ENCODE measurements at places on chromosomes 12 and 14.

- DNase-seq = no peak
Observed at GRCh38 chr12:91490667-91491311, 308.2 kb upstream of the DCN start.

- no peak for DNase-seq
Observed at GRCh38 chr14:28772613-28773012, 6.0 kb downstream of the FOXG1 start.

GRCh38 chr14:33279865-33280264 is 341.2 kb downstream of the NPAS3 start:
- no peak for DNase-seq

DNA sequence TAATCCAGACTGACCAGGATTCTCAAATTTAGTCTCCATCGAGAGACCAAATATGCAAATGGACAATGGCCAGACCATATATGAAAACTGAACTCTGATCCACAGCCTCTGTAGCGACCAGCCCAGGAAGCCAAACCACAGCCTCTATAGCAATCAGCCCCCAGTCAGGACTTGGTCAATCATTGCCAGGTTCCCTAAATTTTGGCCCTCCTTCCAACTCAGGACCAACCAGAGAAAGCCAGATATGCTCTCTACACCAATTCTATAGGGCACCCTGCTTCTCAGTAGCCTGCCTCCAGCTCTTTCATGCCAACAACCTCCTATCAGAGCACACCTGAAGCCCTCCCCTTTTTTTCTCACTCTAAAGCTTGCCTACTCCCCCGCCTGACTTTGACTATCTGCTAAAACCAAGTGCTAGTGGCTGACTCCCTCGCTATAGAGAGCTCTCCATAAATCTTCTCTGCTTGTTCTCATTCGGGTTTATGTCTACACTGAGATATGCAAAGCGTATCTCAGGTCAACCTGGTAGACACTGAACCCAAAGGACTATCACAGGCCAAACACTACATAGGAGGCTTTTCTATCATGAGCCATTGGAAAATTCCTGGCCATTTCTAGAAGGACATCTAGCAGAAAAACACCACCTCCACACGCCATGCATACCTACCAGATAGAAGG is 110.5 kb upstream of the FUT8 start:
- no peak for DNase-seq

DNA sequence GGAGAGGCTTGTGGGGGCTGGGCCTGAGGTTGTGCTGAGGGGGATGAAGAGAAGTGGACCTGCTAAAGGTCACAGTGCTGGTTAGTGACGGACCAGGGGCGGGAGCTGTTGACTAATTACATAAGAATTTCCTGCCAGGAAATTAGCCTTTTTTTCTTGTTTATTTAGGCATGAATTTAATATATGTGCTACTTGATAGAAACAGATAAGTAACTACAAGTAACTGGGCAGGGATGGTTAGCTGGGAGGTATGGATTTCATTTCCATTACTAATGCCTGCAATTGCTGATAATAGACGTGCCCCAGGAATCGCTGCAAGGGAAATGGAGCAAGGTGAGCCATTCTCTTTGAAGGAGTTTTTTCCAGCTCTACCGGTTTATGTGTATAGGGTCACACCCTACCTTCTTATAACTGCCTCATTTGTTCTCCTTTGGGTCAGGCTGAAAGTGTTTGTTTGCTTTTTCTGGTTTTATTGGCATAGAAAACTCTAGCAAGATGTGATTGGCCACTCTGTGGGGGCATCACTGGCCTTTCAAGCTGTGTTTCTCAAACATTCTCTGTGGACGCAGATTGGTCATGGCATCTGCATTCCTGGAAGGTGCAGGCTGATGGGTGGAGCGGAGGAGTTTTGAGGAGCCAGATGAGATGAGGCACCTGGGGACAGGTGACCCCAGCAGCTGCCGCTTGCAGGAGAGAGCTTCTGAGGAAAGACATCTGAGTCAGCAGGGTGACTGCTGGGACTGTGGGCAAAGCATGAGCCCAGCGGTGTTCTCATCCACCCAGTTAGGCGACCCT is 19.0 kb upstream of the GPRC5A start:
- peak; percentile 76 for DNase-seq

DNA sequence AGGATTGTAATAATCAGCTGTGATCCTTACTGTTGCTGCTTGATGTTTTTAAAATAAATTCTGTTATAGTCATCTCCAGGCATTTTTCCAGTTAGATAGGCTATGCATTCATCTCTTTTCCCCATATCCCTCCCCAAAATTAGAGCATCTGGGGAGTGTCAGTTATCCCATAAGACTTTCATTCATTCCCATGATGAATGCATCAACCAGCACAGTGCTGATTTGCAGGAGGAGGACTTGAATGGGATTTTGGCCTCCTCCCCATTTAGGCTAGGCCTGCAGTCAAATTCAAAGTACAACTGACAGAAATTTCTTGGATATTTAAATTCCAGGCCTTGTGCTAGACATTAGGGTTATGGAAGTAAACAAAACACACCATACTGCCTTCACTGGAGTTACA is 99.8 kb downstream of the AEBP2 start:
- DNase-seq = no peak

- no peak for DNase-seq
Observed at GRCh38 chr12:11078246-11078645, 13.9 kb downstream of the TAS2R43 start.

DNA sequence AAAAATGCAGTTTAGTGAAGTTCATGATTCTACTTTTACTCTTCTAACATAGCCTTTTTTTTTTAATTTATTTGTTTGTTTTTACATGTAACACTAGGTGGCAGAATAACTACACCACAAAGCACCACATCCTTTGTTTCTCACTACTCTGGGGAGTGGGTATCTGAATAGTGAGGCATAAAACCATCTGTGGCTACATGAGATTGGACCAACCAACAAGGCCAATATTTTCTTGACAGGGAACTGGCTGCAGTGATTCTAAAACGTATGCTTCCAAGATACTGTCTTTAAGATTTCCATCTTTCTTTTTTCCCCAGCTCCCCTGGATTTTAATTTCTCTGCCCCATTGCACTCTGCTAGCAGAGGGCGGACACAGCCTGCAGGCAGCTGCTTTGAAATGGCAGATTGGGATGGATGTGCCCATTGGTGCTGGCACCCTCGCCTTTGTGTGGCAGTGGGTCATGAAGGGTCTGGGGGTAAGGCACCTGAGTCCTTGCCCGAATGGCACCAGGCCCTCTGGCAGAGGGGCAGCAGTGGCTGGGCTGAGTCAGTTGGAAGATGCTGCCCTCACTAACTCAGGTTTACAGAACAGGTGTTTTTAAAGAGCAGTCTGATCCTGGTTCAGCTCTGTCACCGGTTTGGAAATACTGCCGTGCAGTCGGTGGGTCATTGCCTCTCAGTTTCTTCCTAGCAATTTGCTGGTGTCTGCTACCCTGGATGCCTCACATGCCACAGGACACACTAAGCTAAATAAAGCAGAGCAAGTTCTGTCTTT is 429.1 kb downstream of the RAD51B start:
- DNase-seq = peak; percentile 62

DNA sequence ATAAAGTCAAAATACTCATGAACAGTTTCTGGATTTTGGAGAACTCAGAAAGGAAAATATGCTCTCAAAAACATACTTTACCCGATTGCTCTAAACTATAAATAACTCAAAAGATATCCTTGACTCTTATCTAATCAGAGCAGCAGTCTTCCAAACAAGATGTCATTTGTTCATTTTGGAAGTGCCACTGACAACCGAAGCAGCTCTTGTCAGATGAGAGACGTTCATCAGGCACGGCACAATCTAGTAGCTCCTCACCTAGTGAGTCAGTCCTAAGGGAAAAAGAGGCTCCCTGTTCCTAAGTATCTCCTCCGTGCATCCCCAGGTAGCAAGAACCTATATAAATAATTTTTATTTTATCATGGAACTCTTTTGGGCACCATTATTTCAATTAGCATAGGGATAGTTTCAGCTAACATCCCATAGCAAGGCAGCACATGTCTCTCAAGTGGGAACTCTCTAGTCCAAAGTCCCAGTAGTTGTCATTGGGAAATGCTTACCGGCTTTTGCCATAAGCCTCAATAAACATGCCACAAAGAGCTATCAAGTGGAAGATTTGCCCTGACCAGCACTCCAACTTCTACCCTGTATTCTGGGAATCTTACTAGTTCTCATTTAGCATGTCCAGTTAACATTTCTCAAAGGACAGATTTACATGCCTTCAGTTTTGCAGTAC is 14.1 kb upstream of the TMEM263 start:
- DNase-seq = no peak

DNA sequence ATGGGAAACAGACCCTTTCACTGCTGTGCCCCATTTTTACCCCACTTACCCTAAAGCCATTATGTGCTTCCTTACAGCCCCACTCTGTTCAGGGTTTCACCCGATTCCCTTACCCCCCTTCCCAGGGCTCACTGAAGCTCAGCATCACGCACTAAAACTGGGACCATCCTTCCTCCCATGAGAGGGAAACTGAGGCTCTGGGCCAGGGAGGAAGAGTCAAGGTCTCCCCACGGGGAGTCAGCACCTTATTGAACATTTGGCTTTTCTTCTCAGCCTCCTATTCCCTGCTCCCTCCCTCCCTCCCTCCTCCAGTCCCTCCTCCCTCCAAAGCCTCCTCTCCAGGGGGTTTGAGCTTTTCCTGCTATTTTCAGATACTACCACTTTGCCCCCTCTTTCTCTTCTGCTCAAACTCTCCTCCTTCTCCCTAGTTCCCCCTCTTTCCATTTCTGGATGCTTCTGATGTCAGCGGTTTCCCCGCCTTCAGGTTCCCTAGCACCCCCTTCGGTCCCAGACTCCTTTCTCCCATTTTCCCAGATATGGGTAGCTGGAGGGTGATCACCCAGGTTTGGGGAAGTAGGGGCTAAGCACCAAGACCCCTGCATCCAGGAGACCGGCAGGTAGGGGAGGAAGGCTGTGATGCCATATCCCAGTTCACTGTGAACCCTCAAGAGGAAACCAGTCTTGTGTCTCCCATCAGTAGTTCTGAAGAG is 960 bp downstream of the GPR162 start:
- DNase-seq = no peak

DNA sequence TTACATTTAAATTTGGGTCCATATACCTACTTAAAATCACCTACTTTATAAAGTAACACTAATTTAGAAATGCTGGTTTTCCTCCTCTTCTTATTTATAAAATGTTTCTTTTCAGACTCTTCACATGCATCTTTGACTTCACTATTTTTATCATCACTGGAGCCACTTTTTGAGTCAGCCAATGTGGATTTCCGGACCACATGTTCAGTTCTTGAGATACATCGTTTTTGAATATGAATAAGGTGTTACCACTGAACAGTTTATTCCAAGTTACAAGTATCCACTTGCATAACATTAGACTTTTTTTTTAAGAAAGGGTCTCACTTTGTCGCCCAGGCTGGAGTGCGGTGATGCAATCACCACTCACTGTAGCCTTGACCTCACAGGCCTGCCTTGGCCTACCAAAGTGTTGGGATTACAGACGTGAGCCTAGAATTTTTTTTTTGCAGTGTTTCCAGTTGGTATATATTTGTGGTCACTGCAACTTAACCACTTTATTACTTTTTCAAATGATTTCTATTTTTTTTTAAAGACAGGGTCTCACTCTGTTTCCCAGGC is 5.7 kb downstream of the FNTB start:
- no peak for DNase-seq

GRCh38 chr12:151579-151978 is 62.4 kb downstream of the SLC6A12 start:
- DNase-seq = no peak

DNA sequence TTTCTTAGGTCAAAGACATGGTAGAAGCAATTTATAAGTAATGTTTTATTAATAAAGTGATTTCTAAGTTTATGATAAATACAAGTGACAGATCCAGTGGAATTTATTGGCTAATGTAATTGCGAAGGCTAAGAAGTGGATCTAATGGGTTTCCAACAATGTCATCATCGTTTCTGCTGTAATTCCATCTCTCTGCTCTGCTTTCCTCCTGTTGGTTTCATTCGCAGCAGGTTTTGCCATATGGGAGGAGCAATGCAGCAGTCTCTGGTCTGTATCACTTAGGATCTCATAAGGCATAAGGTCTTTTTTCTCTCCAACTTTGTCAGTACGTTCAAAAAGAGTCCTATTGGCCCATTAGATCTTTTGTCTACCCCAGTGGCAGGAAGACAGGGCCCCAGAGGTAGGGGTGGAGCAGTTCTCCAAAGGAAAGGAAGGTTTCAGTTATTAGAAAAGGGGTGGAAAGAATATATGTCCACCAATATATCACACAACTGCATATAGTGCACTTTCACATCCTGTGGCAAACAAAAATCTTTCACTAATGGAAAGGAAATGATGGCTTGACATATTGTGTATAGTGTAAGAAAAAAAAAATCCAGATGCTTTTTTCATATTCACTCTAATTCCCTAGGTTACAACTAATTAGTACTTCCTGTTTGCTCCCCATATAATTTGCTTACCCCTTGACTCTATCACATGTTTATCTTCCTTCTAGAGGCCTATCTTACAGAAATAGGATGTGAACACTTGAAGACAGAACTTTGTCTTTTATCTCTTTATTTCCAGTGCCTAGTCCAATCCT is 451.3 kb downstream of the ZFP36L1 start:
- DNase-seq = no peak

GRCh38 chr12:4269279-4269991 is 4.1 kb upstream of the CCND2 start:
- DNase-seq = no peak

DNA sequence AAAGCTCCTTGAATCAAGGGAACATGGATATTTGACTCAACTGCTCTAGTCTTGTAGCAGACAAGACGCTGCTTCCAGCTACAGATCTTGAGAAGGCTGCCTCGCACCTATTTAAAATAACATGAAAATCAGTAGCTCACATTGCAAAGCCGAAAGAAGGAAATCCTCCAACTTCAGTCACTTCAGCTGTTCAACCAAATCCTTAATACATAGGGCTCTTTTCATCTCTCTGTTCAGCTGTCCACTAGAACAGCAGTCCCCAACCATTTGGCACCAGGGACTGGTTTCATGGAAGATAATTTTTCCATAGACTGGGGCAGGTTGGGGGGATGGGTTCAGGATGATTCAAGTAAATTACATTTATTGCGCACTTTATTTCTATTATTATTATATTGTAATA is 1116.0 kb upstream of the TMEM132C start:
- no peak for DNase-seq

DNA sequence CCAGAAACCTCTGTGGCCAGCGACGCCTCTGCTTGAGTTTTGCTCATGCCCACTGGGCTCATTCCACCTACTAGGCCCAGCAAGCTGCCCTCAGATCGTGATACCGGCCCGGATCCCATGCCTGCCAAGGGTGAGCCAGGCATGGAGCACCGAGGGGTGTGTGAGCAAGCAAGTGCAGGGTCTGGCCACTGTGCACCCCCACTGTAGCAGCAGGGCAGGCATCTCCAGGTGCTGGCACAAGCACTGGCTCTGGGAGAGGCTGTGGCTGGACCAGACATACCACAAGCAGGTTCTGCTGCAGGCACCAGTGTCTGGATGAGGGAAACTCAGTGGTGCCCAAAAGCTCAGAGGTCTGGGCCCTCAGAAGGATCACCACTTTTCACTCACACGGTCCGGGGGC is 20.6 kb downstream of the FAM186A start:
- DNase-seq = no peak

- no peak for DNase-seq
Observed at GRCh38 chr12:102425109-102426039, 55.0 kb downstream of the IGF1 start.

- DNase-seq = peak; percentile 87
Observed at GRCh38 chr14:21917699-21918436, 244.2 kb upstream of the OR4E1 start.
